ENCODE measurements at places on chromosomes 6 and 20. TPM values are rescaled to one million over a fixed set of nuclear protein-coding genes. Genes with fewer than 3 reads are reported as not detected.

The ANGPT4 gene
- 0.03 TPM for total RNA-seq

The HLA-DQA2 gene
- not detected for total RNA-seq

The TOX2 gene
- 13.8 TPM for total RNA-seq

The F13A1 gene
- not detected for total RNA-seq

The MCHR2 gene
- total RNA-seq: not detected
